ENCODE measurements at places on chromosomes 7 and 10.

GRCh38 chr7:149826344-149827088 is 11.7 kb upstream of the ZNF862 start:
- no peak for DNase-seq
- no peak overlapping the region for H3K27ac ChIP-seq
- peaks cover under 1% of the 10 kb centered on the region for H3K27me3 ChIP-seq
- H3K4me3 ChIP-seq = no peak overlapping the region
- H3K36me3 ChIP-seq = no peaks in the 10 kb centered on the region

DNA sequence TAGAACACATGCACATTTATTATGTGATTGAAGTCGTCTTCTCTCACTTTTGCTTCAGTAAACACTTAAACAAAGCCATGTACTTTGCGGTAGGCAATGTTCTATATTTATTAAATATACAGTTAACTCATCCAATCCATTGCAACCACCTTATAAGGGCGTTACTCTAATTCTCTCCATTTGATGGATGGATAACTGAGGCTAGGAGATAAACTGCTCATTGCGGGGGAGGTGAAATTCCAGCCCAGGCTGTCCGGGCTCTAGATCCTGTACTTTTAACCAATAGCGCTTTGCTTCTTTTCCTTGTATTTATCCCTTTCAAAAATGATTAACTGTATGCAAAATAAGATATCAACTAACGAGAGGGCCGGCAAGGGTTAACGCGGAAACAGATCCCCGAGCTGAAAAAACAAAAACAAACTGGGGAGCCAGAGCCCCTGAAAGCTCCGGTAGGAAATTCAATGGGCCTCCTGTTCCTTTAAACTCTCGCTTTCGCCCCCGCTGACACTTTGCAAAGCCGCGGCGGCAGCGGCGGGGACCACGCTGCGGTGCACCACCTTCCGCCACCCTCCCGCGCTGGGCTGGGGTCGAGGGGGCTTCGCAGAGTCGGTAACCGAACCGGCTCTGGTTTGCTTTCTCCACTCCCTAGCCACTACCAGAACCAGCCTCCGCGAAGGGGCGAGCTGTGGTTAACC is 1.0 kb upstream of the PLXDC2 start:
- H3K36me3 ChIP-seq = no peaks in the 10 kb centered on the region
- no peak overlapping the region for H3K4me3 ChIP-seq
- H3K27ac ChIP-seq = no peak overlapping the region
- H3K4me1 ChIP-seq = peaks cover 2% of the 10 kb centered on the region
- no peak for DNase-seq

DNA sequence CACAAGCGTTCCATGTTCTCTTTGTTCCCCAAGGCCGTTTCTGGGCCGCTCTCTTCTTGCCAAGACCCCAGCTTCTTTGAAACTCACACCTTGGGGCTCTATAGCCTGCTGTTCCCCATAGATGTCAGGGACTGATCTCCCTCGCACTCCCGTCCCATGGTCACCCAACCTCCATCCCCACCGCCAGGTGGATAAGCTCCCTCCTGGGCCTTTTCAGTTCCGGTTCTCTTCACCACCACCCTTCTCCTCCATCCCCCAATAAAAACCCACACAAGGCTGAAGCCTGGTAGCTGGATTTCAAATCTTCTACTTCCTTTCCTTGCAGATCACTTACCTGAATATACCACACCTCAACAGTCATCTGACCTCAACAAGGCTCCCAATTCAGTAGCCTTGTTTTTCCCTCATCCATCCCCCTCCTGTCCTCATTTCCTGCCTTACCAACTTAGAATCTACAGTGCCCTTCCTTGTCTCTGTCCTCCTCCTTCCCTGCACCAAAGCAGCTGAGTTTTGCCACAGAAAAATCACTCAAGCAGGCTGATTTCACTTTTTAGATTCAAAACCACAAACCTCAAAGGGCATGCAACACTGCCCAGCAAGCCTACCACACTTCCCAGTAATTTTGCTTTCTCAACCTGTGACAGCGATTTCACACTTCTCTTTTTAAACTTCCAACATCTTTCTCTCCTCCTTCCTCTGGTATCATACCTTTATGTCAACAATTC is 7.7 kb downstream of the SLC37A3 start:
- no peaks in the 10 kb centered on the region for H3K27me3 ChIP-seq
- peaks cover 7% of the 10 kb centered on the region for H3K4me1 ChIP-seq
- H3K36me3 ChIP-seq = peaks cover 7% of the 10 kb centered on the region

DNA sequence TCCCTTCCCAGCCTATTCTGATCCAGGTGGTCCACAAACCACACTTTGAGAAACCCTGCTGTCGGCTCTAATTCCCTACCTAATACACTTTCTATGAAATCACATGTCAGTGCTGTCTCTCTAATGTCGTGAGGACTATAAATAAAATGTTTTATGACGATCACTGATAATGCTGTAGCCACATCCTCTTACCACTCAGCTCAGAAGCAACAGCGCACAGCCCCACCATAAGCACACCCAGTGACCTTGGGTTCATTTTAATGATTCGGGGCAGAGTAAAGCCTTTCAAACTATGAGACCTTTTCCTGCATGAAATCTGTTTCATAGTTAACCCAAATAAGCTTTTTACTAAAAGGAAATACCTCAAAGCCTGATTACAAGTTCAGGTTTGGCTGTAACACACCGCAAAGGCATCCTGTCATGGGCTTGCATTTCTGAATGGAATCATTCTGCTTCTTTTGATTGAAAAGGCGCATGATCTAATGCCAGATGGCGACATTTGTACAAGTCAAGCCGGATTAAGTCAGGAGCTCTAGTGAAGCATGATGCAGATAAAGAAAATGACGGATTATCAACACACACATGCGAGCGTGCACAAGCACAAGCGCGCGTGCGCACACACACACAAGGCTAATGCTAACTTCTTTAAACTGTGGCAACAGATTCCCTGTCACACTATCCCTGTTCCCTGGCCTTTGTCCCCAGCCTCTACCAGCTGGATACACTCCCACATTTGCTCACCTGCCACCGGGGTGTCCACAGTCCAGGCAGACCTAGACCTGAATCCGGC is 180.5 kb upstream of the PDE1C start:
- no peaks in the 10 kb centered on the region for H3K27me3 ChIP-seq
- H3K4me1 ChIP-seq = peaks cover 4% of the 10 kb centered on the region
- H3K4me3 ChIP-seq = no peak overlapping the region
- H3K27ac ChIP-seq = peak overlapping the region; percentile 34
- H3K36me3 ChIP-seq = no peaks in the 10 kb centered on the region

DNA sequence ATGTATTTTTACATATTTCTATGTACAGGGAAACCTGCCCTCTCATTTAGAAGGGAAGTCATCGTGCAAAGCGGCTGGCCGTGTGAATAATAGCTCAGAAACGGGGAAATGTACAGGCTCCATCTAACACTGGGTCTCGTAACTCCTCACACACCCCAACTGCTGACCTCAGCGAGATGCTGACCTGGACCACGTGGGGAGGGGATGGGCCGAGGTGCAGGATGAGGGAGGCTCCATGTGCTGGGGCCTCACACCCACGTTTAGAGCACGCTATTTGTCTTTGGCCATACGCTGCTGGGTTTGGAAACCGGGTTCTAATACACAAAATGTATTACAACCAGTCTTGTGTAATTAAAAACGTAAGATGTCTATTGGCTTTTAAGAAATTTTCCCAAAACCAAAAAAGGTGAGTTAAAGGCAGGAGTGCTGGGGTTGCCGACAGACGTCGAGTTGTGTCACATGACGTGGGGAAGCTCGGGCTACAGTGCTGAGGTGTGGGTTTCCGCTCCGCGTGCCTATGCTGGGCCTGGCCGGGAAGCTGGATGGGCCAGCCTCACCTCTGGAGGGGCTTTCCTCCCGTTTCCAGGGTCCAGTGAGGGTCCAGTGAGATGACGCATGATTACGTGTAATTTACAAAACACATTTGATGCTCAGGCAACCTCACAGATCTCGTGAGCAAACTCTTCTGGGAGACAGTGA is 215.6 kb downstream of the DNAJB6 start:
- no peaks in the 10 kb centered on the region for H3K27me3 ChIP-seq
- H3K4me1 ChIP-seq = no peaks in the 10 kb centered on the region
- H3K4me3 ChIP-seq = no peak overlapping the region
- no peaks in the 10 kb centered on the region for H3K36me3 ChIP-seq
- no peak for DNase-seq
- no peak overlapping the region for H3K27ac ChIP-seq

Data from activated CD8-positive, alpha-beta memory T cell treated with anti-CD3 and anti-CD28 coated beads, Interleukin-2, amount 10 ng/mL, durations not matched to agents 7 days and 5 days (primary cell).